Fibroblast of the aortic adventitia (primary cell): ENCODE measurements at places on chromosomes 1 and 21. TPM values are rescaled to one million over a fixed set of nuclear protein-coding genes. Genes with fewer than 3 reads are reported as not detected.

- no peak for DNase-seq
Observed at GRCh38 chr1:107327446-107327845, 186.6 kb downstream of the NTNG1 start.

Gene SSX2IP
- total RNA-seq: 34.9 and 40.3 TPM in 2 replicates

DNA sequence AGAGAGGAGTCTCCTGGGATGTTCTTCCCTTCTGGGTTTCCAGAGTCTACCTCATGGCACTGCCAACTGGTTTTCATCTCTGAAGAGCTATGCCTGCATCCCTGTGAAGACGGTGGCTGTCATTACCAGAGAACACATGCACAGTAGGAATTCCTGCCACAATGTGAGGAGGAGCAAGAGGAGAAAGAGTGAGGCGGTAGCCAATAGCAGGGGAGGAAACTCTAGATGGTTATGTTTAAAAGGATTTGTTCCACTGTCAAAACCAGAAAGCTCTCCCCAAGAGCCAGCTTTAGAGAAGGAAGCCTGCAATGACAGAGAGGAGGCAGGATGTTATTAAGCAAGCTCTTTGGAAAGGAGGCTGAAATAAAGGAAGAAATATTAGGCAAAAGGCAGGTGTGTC is 12.3 kb downstream of the LMX1A start:
- DNase-seq: no peak

- no peak for DNase-seq
Observed at GRCh38 chr1:25650289-25650576, 33.6 kb downstream of the MAN1C1 start.

DNA sequence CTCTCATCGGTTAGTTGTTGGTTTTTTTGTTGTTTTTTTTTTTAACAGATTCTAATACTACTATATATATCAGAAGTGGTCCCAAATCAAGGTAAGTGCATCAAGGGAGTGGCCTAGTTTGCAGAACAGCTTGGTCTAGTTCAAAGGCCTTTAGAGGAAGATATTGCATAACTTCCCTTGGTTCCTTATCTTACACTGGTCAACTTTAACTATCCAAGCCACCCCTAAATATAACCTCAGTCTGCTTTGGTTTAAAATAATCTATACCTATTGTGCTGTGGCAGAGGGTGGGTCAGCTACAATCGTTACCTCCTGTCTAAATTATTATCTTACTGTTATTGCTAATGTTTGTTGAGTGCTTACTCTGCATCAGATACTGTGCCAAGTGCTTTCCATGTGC is 6.9 kb downstream of the S100A12 start:
- DNase-seq: no peak

- DNase-seq: no peak
Observed at GRCh38 chr1:3641816-3642215, 8.1 kb downstream of the WRAP73 start.

DNA sequence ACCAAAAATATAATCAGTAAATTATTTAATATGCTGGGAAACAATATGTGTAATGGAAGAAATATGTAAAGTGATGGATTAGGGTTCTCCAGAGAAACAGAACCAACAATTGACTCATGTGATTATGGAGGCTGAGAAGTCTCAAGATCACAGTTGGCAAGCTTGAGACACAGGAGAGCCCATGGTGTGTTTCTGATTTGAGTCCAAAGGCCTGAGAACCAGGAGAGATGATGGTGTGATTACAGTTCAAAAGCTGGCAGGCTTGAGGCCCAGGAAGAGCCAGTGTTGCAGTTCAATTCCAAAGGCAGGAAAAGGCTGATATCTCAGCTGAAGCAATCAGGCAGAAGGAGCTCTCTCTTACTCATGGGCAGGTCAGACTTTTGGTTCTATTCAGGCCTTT is 138.8 kb upstream of the NBPF11 start:
- peak; percentile 80 for DNase-seq

- DNase-seq: peak; percentile 32
Observed at GRCh38 chr1:212951947-212952640, 1.8 kb downstream of the VASH2 start.

- DNase-seq: no peak
Observed at GRCh38 chr1:208303743-208304712, 59.8 kb upstream of the PLXNA2 start.

DNA sequence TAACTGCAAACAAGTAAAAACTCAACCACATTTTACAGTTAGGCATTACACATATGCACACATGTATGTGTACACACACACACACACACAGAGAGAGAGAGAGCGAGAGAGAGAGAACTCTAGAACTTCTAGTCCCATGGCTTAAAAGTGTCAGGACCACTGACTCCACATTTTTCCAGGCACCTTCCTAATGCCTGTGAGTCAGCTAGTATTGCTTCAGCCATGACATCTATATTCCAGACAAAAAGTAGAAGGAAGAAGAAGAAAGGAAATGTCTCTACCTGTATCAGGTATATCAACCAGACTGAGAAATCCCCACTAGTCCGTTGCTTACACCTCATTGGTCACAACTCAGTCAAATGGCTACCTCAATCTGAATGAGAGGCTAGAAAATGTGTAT is 31.9 kb upstream of the TACSTD2 start:
- no peak for DNase-seq

Gene CELA3B
- total RNA-seq: not detected in 2 replicates

Gene SPATA17
- 1.8 and 2.9 TPM in 2 replicates for total RNA-seq

Gene CFAP141
- not detected in 2 replicates for total RNA-seq

DNA sequence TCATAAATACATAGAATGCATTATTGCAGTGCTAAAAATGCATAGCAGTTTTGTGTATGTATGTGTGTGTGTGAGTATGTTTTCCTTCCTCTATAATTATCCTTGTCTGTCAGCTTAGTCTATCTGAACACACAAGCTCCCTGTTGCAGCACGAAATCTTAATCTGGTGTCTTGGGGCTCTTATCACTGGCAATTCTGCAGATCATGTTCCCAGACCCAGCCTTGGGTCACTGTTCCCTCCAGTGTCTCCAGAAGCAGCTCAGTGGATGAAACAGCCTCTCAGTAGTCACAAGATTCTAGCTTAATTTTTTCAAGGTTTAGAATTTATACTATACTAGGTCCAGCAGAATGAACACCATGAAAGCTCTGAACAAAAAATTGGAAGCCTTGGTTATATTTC is 777.9 kb downstream of the MRPL39 start:
- no peak for DNase-seq

- DNase-seq: no peak
Observed at GRCh38 chr1:179425186-179425585, 59.4 kb downstream of the AXDND1 start.

DNA sequence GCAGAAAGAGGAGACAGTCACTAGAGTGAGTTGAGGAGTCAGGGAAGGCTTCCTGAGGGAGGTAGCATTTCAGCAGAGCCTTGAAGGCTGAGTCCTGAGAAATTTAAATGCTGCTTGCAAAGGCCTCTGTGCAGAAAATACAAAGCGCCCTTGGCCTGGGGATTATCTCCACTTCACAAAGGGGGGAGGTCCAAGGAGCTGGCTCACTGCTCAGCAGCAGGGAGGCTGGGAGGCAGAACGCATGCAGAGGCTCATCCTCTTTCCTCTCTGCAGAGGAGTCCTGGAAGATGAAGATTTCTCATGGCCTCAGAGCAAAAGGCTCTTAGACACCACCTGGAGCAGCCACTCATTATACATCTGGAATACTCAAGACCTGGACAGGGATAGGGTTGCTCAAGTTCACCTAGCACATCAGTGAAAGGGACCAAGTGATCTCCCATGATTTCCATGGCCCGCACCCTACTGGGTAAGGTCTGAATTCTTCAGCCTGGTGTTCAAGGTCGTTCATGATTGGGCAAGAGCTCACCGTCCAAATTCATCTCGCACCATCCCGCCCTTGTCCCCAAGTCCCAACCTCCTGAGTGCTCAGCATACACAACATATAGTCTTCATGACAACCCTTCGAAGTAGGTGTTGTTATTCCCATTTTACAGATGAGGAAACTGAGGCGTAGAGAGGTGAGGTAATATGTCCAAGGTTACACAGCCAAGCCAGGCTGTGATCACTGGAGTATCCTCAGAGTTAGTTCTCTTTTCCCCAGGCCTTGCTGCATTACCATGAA is 9.0 kb downstream of the SLC1A7 start:
- DNase-seq: no peak

DNA sequence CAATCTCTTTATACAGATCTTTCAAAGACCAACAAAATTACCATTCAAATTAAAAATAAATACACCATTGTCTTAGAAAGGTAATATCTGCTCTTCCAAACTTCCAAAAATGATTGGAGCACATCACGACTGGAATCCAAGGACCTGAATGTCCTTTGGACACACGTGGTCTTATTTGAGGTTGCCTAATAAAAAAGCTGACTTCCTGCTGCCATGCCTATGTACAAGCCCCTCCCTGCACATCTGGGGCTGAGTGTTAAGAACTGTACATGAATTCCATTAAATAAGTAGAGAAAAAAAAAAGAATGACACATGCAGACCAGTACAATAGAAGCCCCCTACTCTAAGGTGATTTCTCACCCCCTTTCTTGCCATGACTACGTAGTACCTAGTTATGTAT is 73.6 kb downstream of the SUSD4 start:
- DNase-seq: no peak

Gene OR10J4
- total RNA-seq: not detected in 2 replicates

Gene PADI1
- total RNA-seq: 0.09 TPM in 1 of 2 replicates, not detected in the other

- peak; percentile 55 for DNase-seq
Observed at GRCh38 chr1:21295002-21295401, 4.7 kb upstream of the ECE1 start.

DNA sequence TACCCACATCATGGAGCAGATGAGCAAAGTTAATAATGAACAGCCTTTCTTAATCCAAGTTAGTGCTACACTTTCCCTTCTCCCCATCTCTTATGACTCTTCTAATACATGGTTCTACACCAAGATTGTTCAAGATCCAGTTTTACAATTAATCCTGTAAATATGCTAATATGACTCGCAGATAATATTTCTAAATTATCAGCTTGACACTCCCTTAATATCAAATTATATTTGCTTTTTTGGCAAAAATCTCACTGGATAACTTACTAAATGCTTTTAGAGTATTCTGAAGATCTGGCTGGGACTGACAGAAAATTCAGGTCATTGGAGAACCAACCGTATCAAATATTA is 24.4 kb upstream of the CR1L start:
- DNase-seq: no peak

DNA sequence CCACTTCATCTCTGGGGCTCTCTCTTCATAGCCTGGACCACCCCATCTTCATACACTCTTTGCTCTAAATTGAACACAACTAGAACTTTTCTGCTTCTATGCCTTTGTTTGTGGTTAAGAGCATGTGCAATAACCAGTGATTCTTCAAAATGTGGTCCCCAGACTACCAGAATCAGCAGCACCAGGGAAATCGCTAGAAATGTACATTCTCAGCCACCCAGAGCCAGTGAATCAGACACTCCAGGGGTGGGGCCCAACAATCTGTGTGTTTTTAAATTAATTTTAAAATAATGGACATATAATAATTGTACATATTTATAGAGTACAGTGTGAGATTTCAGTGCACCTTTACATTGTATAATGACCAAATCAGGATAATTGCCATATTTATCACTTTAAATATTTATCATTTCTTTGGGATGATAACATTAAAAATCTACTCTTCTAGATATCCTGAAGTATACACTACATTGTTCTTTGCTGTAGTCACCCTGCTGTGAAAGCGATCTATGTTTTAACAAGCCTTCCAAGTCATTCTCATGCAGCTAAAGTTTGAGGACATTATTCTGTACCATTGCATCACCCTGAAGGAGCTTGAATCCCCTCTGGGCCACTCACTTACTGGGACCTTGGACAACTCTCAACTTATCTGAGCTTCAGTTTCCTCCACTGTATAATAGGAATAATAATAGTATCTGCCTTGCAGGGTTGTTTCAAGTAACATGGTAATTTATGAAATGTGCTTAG is 10.8 kb downstream of the GRHL3 start:
- peak; percentile 59 for DNase-seq

Gene NHLH1
- total RNA-seq: not detected in 2 replicates

DNA sequence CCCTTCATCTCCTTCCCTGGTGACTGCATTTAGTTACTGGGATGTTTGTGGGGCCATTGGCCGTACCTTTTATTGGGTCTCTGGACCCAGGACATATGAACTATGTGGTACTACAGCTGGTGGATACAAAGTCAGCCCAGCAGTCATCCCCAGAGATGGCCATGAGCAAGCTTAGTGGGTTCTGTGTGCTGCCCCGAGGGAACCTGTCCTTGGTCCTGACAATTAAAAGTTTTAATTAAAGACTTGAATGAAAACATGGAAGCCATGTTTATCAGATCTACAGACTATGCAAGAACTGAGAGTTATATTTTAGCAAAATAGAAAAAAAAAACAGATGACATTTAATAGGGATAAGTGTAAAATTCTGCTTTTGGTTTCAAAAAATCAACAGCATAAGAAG is 2.8 kb upstream of the NES start:
- no peak for DNase-seq

Gene VWA5B1
- total RNA-seq: not detected in 2 replicates

DNA sequence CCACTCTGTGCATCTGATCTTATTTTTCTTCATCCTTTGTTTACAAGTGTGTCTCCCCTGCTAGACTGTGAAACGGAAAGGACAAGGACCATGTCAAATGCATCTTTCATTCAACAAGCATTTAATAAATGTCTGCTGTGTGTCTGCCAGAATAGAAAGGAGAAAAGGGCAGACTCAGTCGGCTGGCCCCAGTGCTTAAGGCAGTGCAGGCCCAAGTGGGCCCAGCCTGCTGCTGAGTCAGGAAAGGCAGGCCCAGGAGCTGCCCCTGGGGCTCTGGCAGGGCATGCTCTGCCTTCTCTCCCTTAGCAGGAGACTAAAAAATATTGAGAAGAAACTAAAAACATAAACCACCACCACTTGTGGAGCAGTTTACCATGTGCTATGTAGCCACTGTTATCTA is 38.1 kb downstream of the PLEKHA6 start:
- peak; percentile 58 for DNase-seq

Gene OR10Z1
- not detected in 2 replicates for total RNA-seq

DNA sequence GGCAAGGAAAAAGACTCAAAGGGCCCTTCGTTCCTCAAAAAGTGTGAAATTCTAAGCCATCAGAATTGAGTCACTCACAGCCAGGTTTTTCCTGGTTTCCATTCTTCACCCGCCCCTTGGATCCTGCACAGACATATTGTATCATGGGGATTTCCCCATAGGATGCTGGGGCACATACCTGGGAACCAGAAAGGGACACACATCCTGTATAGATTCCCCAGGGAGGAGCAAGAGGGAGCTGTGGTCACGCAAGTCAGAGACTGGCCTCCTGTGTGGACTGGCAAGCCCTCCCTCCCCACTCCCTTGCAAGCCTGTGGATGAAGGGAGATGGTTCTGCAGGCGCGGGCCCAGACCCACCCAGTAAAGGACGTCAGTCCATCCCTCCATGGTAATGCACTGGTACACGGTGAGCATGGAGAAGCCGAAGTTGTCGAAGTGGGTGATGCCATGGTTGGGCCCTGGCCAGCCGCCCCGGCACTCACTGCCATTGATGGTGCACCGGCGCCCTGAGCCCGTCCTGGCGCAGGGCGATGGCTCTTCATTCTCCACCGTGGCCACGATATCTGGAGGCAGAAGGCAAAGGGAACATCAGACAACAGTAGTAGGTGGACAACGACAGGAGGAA is 23.2 kb downstream of the CACNA1S start:
- no peak for DNase-seq

Gene KIAA1614
- 9.7 and 10.6 TPM in 2 replicates for total RNA-seq

GRCh38 chr1:25103164-25103795 is 129.0 kb downstream of the SYF2 start:
- DNase-seq: no peak

GRCh38 chr1:161907265-161907664 is 116.4 kb downstream of the OLFML2B start:
- peak; percentile 27 for DNase-seq

- DNase-seq: no peak
Observed at GRCh38 chr1:216523449-216524190, 100.4 kb upstream of the USH2A start.

Gene PEF1
- total RNA-seq: 33.3 and 59.8 TPM in 2 replicates

Gene SLC9C2
- not detected in 2 replicates for total RNA-seq

- DNase-seq: no peak
Observed at GRCh38 chr1:14763977-14764376, 165.5 kb downstream of the KAZN start.
